SW 1271 (cell line): ENCODE measurements at places on chromosomes 12 and 14.

DNA sequence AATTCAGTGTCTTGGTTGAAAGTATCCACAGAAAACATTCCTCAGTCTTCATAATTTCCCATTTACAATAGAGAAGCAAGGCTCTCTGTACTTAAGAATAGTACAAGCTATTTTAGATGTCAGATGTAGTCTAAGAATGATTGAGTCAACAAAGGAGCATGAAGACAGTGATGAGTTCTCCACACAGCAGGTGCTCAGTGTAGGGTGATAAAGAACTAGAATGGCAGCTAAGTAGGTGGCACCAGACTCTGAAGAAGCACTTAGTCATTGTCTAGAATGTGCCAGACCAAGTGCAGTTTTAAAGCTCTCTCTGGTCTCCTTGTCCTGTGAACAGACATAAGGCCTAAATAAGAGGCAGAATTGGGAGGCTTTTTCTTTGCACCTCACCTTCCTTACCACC lies 504.6 kb downstream of the NRXN3 start:
- DNase-seq = no peak

GRCh38 chr12:122282061-122282460 lies 15.8 kb upstream of the VPS33A start:
- DNase-seq = no peak

GRCh38 chr12:56038022-56038655 lies 3.6 kb upstream of the RPS26 start:
- no peak for DNase-seq

GRCh38 chr14:82710267-82710841 lies 1176.7 kb upstream of the SEL1L start:
- DNase-seq = peak; percentile 42

- no peak for DNase-seq
Measured at GRCh38 chr12:88419794-88420193, 160.5 kb downstream of the KITLG start.

DNA sequence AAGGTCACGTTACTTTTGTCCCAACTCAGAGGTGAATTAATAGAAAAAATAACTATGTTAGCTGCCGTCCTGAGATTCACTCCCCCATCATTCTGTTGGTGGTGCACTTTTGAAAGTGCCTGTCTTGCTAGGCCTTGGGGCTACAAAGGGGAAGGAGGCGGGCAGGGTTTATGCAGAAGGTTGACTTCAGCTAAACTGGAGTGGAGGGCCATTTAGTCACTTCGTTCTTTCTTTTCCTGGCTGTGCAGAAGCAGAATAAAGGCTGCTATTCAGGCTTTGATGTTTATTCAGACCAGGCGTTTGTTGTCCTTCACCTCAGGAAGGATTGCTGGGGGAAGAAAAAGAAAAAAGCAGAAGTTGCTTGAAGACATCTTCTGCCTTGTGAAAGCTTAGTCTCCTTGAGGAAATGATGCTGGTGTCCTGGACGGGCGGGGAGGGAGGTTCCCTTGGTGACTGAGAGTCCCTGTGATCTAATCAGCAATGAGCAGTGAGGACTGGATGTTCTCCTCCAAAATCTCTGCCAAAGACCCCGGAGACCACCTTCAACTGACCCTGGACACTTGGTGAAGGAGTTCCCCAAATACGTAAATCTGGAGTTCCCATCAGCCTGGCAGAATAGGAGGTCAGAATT lies 4.0 kb downstream of the GLT1D1 start:
- no peak for DNase-seq

GRCh38 chr12:113372371-113372770 lies 14.0 kb downstream of the PLBD2 start:
- DNase-seq = no peak

DNA sequence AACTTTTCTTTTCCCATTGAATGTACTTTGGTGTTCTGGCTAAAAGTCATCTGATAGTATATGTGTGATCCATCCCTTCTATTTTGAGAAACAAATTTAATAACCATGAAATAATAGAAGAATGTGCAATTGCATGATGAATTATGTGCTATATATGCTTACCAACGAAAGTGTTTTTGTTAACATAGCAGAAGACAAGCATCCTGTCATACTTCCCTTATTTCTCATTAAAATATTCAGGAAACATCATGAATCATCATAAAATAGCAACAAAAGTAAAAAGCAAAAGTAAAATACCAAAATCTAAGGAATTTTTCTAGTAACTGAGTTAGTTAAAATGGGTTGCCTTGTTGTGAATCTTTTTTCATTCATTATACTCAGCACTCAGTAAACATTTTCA lies 409.0 kb upstream of the PDE3A start:
- no peak for DNase-seq
